ENCODE measurements at places on chromosomes 3 and 15. TPM values are rescaled to one million over a fixed set of nuclear protein-coding genes. Genes with fewer than 3 reads are reported as not detected.

DNA sequence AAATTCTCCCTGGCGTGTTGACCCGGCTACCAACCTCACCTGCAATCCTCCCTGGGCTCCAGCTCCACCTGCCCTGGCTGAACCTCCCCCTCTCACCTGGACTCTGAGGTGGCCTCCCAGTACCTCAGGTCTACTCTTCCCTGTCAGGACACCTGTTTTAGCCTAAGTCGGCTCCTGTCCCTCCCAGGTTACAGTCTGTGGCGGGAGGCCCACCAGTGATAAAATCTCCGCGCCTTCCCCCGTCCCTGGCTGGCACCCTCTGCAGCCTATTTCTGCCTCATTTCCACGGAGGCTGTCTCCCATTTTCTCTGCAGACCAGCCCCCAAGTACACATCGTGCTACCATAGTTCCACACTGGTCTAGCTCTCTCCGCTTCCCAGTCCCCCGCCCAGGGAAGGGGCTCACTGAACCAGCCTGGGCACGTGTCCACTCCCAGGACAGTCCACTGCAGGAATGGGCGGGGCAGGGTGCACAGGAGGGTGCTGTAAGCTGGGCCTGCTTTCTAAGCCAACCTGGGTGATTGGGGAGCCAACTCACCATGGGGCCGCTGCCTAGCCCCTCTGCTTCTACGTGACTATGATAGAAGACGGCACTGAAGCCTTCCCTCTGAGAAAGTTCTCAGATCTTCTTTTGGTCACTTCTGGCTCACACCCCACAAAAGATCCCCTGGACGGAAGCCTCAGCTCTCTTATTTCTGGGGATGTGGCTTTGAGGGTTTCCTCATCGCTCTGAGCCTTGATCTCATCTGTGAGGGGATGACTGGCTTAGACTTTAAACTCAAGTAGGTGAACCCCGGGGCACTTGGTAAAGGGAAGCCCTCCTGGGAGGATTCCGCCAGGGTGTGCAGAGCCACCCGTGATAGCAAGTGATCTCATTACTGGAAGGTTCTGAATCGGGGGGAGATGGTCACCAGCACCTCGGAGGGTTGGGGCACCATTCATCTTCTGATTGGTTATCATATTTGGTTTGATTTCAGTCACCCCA, 96.6 kb downstream of the NSMCE3 start:
- DNase-seq, result no peak
- H3K4me1 ChIP-seq, result no peaks in the 10 kb centered on the region
- no peak overlapping the region for H3K27ac ChIP-seq
- no peaks in the 10 kb centered on the region for H3K27me3 ChIP-seq
- no peaks in the 10 kb centered on the region for H3K36me3 ChIP-seq

DNA sequence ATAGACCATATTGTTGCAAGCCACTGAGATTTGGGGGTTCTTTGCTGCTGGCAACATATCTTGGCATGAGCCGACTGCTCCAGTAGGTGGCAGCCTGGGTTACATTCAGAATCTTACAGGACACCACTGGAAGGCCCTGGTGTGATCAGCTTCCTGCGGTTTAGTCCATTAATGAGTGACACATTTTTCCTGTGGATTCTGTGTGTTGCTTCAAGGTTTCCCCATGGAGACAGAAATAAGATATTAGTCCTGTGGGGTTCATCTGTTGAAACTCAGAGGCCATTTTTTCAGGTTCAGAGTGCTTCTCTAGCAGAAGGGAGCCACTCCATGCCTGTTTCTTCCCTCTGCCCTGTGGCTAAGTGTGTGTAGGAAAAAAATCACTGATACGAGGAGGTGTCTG, 116.2 kb downstream of the MFSD1 start:
- H3K27ac ChIP-seq, result no peak overlapping the region
- H3K36me3 ChIP-seq, result no peaks in the 10 kb centered on the region
- H3K27me3 ChIP-seq, result no peaks in the 10 kb centered on the region
- no peaks in the 10 kb centered on the region for H3K4me1 ChIP-seq

DNA sequence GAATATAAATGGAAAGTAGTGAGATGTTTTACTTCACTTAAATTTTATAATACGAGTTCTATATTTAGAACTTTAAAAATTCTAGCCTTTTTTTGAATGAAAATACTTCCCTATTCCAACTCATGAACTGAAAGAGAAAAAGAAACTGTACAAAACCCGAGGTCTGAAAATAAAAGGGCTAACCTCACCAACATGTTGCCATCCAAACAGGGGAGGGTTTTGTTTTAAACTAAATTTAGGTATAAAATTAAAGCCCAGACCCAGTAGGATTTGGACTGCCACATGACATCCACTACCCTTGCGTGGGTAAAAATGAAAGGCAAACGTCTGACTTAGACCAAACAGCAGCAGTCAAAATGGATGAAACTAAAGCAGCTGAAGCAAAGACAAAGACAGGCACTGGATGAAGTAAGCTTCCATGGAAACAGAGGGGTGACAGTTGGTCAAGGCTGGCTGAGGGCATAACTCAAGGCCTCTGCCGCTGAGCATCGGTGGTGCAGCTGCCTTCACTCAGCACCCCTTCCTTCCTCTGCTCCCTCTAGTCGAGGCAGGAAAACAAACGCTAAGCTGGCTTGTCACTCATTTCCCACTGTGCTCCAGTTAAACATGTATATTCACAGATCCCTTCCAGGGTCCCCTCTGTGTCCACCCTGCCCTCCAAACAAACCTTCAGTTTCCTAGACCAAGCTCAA, 58.1 kb downstream of the TM4SF4 start:
- peaks cover 71% of the 10 kb centered on the region for H3K4me1 ChIP-seq
- H3K4me3 ChIP-seq, result no peak overlapping the region
- no peak overlapping the region for H3K27ac ChIP-seq
- H3K27me3 ChIP-seq, result no peaks in the 10 kb centered on the region

GRCh38 chr15:49196856-49197255, 26.8 kb downstream of the GALK2 start:
- no peaks in the 10 kb centered on the region for H3K27me3 ChIP-seq
- H3K4me3 ChIP-seq, result no peak overlapping the region
- H3K36me3 ChIP-seq, result no peaks in the 10 kb centered on the region

Gene SLC15A2
- 51.4 TPM for total RNA-seq

DNA sequence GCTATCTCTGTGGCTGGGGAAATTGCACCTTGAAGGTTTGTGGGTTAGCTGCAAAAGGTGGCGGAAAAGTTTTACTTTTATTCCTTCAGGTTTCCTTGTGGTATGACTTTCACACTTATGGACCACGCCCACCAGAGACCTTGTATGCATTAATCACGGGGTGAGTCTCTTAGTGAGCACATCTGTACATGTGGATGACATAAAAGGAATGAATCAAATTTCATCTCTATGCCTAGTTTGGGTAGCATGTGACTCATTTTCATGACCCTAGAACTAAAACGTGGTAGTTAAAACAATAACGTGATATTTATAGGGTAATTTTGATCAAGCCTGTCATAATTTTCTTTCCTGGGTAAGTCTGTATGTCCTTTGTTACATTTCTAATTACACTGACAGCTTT, 141.7 kb downstream of the PDCD6IP start:
- no peaks in the 10 kb centered on the region for H3K27me3 ChIP-seq
- H3K4me3 ChIP-seq, result no peak overlapping the region
- H3K36me3 ChIP-seq, result no peaks in the 10 kb centered on the region
- no peak for DNase-seq

Gene BFSP2
- total RNA-seq, result not detected

GRCh38 chr15:40940296-40940801, 11.2 kb downstream of the DLL4 start:
- H3K4me3 ChIP-seq, result peak overlapping the region; percentile 69
- H3K4me1 ChIP-seq, result peaks cover 58% of the 10 kb centered on the region
- peak overlapping the region; percentile 92 for H3K27ac ChIP-seq
- no peaks in the 10 kb centered on the region for H3K27me3 ChIP-seq
- H3K36me3 ChIP-seq, result no peaks in the 10 kb centered on the region
- DNase-seq, result no peak

Data from upper lobe of left lung (tissue), 6 donors.